Foreskin keratinocyte (primary cell): ENCODE measurements at places on chromosomes 6 and 20.

- no peak for DNase-seq
These were observed 83.8 kb downstream of the IYD start for GRCh38 chr6:150452428-150453243.

DNA sequence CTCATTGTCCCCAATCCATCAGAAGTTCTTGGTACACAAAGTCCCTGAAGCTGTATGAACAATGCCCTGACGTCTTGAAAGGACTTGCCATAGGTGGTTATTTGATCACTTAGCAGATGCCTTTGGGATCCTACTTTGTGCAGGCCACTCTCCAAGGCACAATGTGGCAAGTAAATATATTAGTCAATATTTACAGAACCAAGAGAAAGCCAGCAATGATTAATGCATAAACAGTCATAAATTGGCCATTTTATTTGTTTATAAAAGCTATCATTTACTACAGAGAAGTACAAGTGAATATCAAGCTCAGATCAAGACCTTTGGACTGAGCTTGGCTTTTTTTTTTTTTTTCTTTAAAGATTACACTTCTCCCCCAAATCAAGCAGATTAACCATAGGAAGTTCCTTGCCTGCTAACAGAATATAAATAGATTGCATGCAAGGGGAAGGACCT lies 161.8 kb downstream of the MTHFD1L start:
- no peak for DNase-seq

DNA sequence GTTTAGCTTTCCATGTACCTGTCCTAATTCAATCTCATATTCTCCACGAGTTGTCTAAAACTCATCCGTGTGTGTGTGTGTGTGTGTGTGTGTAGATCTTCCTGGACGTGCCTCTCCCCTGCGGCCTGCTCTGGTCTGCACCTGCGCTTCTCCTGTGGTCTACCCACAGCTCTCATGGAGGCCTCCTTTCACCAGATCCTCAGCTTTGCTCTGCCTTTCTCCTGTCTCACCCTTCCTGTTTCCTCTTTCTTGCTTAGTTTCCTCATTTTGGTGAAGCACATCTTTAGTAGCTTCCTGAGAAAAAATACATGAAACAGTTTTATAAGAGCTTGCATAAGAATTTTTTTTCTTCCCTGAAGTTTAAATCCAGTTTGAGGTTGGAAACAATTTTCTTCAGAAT lies 18.1 kb downstream of the SLX4IP start:
- no peak for DNase-seq

DNA sequence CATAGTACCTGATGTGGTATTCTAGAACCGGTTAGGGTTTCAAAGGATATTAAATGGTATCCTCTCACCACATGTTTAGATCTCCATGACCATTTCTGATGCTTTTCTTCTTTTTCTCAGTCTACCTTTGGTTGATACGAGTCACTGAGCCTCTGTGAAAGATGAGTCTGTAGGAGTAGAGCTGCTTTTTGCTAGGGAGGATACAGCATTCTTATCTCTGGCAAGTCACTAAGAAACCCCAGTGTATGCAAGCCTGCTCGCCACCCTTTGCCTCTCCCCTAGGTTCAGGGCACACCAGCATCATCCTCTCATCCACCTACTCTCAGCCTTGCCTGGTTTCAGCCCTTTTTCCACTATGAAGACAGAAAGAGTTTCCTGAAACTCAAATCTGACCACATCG lies 89.9 kb downstream of the MTFR2 start:
- no peak for DNase-seq

GRCh38 chr6:63509652-63510352 lies 62.5 kb upstream of the LOC128125822 start:
- DNase-seq: no peak

- DNase-seq: peak; percentile 22
These were observed 168.0 kb upstream of the LRFN2 start for GRCh38 chr6:40755046-40755681.

GRCh38 chr20:19633985-19634384 lies 124.1 kb upstream of the RIN2 start:
- no peak for DNase-seq

DNA sequence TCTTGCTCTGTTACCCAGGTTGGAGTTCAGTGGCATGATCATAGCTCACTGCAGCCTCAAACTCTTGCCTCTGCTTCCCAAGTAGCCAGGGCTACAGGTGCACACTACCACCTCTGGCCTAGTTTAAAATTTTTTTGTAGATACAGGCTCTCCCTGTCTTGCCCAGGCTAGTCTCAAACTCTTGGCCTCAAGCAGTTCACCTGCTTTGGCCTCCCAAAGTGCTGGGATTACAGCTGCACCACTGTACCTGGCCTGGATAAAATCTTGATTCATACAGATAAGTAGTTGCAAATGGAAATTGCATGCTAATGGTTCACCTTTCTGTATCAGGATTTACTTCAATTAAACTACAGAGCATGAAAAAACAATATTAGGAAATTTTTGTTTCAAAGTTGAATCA lies 4.2 kb downstream of the CD2AP start:
- peak; percentile 50 for DNase-seq

DNA sequence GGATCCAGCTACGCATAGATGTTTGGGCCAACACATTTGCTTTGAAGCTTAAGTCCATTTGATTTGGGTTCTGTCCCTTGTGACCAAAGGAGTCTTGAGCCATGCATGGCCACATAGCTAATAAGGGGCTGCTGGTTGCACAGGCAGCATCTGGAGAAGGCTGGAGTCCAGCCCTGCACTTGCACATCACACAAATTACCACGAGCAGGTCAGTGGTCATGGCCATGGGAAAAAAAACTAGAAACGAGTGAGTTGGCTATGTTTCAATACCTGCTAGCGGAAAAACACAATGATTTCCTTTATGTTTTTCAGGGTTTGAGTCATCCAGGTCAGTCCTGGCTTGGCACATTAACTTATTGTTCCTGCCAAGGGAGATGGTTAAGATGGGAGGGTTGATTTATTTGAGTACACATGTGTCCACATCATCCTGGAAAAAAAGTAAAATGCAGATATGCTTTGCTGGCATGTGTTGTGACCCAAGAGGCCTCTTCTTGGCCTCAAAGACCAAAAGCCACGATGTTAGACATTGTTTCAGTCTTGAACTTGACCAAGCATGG lies 5.6 kb upstream of the STX16 start:
- DNase-seq: peak; percentile 57

DNA sequence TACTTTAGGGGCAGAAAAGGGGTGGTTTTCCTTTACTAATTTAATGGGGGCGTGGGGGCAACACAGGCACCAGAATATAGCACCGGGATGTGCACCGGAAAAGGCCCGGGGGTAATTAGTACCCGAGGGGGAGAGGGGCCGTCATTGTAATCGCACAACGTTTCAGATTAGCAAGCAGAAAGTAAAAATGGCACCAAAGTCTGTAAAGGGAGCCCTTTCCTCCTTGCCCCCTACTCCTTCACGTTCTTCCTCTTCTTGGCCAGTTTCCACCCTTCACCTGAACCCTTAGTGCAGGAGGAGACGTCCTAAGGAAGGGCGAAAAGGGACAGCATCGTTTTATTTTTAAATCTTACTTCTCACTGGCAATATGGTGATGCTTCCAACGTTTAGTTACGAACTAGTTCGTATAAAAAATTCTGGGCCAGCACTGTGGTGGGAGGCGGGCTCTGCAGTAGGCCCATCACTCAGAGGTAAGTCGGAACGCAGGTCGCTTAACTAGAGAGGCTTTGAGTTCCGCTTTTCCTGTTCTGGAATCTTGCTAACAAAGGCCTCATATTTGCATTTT lies 742 bp upstream of the CEP85L start:
- DNase-seq: no peak

DNA sequence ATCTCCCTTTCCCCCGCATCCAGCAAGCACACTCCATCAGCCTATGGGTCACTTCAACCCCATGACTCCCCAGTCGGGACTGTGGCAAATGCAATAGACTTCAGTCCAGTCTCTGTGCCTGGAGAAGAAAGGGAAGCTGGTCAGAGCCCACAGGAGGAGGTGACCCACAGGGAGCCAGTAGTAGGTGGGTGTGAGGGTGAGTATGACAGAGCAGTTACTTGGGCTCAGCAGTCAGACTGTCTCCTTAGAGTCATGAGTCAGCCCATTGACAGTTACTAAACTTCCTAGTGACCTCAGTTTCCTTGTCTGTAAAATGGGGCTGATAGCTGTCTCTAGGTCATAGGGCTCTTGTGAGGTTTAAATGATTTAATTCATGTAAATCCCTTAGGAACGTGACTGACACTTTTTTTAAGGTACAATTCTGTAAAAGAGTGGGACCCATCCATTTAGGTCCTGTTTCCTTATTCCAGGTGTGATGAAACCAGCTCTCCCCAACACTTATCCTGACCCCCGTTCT lies 33.9 kb upstream of the HLA-C start:
- DNase-seq: no peak

DNA sequence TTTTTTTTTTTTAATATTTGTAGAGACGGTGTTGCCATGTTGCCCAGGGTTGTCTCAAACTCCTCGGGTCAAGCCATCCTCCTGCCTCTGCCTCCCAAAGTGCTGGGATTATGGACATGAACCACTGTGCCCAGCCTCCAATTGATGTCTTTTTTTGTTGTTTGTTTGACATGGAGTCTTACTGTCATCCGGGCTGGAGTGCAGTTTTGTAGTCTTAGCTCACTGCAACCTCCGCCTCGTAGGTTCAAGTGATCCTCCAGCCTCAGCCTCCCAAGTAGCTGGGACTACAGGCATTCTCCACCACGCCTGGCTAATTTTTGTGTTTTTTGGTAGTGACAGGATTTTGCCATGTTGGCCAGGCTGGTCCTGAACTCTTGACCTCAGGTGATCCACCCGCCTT lies 9.4 kb upstream of the MROH8 start:
- no peak for DNase-seq

DNA sequence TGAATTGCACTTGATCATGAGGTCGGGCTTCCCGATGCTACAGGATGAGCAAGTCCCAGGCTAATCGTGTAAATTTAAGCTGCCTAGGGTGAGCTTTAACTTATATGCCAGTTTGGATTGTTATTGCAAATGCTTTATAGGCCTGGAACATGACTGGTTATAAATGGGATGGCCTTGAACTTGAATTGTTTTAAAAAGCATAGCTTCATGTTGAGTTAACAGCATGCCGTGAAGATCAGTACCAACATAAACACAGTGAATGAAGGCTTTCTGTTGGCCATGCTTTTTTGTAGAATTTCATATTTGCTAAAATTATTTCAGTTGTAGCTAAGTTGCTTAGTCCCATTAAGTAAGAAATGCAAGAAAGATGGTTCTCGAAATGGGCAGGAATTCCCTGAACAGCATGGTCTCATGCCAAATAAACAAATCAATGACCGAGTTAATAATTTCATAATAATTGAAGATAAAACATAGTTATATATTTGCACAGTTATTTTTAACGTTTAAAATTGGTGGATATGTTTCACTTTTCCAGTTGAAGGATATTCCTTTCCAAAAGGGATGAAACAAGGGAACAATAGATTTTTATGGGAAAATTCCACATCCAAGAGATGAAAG lies 76.6 kb upstream of the ARID1B start:
- no peak for DNase-seq

- DNase-seq: no peak
These were observed 19.6 kb downstream of the JAG1 start for GRCh38 chr20:10654250-10654610.

- DNase-seq: no peak
These were observed 1364.6 kb upstream of the GJE1 start for GRCh38 chr6:140768133-140768532.

DNA sequence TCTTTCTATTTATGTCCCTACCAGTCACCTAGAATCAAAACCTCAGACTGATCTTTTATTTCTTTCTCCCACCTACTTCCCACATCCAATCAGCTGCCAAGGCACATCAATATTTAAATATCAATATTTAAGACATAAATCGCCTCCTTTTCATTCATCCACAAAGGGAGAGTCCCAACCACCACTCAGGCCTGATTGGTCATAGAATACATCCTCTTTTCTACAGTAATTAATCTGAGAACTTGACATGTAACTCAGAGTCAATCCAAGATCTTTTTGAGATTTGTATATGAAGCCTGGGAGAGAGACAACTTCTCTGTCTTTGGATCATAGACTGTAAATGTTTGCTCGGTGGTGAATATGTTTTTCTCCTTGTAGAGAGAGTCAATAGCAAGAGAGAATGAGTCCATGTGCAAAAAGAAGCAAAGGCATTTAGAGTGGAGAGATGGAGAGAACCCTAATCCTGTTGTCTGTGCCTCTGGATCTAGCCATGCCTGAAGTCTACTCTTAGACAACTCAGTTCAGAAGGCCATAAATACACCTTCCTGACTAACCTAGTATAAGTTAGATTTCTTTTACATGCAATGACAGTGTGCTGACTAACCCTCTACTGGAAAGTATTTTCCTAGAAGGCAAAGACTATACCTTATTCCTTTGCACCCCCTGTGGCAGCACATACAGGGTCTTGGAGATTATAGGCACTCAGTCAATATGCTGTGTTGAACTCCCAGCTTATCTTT lies 12.1 kb upstream of the NEDD9 start:
- DNase-seq: no peak

DNA sequence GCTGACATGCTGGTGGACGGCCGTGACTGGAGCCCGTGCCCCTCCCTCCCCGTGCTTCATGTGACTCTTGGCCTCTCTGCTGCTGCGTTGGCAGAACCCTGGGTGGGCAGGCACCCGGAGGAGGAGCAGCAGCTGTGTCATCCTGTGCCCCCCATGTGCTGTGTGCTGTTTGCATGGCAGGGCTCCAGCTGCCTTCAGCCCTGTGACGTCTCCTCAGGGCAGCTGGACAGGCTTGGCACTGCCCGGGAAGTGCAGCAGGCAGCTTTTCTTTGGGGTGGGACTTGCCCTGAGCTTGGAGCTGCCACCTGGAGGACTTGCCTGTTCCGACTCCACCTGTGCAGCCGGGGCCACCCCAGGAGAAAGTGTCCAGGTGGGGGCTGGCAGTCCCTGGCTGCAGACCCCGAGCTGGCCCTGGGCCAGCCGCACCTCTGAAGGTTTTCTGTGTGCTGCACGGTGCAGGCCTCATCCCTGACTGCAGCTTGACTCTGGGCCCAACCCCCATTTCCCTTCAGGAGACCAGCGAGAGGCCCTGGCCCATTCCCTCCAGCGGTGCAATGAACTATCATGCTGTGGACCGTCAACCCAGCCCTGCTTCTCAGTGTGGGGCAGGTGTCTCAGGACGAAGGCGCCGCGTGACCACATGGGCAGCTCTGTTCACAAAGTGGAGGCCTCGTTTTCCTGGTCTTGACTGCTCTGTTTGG lies 8.1 kb downstream of the NPBWR2 start:
- DNase-seq: no peak

DNA sequence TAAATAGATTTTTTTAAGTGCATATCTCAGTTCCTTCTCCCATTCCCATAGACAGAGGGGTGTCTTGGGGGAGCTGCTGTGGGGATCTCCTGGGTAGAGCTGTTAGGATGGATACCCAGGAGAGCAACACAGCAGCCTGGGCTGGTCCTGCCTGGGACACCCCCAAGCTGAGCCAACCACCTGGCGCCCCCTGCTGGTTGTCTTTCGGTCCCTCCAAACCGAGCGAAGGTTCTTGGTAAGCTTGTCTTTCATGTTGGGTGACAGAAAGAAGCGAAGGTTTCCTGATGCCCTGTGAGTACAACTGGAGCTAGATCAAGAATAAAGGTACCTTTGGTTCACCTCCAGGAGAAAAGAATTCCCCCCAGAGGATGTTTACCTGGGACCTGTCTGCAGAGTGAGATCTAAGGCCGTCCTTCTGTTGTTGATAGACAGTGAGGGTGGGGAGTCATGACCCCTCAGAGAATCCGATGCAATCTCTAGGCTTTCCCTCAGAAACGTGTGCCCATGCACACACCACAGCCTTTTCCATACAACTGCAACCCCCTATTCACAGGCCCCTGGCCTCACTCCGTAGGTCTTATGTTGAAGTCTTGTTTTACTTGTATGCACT lies 50.8 kb downstream of the SNX9 start:
- DNase-seq: peak; percentile 43
